ENCODE measurements at places on chromosomes 5 and 9.

DNA sequence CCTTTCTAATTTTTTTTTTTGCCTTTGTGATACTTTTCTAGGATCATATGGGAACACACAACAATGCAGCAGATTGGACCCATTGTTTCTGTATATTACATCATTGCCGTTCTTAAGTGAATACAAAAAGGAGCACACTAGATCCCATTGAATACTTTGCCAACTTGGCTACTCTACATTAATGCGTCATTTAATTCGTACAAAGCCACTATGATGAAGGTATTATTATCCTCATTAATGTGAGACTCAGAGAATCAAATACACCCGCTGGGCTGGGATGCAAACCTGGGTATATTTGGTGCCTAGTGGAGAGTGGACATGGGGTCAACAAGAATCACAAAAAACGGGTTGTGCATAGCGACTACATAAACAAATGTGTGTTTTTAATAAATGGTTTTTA, 31.9 kb downstream of the OR2K2 start:
- no peak for DNase-seq

DNA sequence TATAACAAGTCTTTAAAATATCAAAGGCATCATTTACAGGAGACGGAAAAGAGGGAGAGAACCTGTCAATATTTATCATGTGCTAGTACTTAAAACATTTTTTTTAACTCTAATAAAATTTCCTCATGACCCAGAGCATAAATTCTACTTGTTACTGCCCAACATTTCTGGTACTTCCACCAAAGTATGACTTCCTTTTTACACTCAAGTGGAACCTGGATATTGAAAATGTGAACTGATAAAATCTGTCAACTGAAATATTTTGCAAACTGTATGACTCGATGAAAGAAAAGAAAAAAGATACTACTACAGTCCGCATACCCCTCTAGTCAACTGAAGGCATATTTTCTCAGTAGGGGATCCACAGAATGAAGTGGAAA, 37.1 kb downstream of the FAM13B start:
- DNase-seq = no peak

DNA sequence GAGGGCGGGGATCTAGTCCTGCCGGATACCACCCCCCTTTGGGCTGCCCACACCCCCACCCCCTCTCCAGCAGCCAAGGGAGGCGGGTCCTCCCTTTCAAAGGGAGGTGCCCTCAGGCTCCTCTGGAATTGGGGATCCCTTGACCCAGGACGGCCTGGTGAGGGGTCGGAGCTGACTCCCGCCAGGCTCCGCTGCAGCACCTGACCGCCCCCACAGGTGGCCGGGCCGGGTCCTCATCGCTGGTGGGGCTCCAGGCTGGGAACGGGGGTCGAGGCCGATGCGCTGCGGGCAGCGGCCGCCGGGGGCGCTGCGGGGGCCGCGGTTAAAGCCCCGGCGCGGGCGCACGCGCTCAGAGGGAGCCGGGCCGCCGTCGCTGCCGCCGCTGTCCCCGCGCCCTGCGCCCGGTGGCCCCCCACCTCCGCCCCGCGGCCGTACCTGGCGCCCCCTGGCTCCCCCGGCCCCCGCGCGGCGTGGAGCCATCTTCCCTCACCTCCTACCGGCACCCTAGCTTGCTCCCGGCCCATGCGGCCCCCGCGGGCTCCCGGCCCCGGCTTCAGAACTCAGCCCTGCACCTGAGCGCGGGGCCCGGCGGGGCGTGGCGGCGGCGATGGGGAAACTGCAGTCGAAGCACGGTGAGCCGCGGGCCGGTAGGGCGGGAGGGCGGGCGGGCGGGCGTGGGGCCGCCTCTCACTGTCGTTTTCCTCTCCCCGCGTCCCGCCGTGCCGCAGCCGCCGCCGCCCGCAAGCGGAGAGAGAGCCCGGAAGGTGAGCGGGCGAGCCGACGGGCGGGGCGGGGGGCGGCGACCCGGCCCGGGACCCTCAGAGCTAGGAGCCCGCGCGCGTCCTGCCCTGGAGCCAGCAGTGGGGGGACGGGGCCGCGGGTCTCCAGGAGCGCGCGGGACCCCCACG, at the start of gene NKD2:
NKD2 (plus strand) TSS at position 352 of the 908 bp plus-strand sequence; CDS start at position 608, 256 bp downstream.
- DNase-seq = no peak

GRCh38 chr5:178467568-178468195, 122.5 kb downstream of the COL23A1 start:
- no peak for DNase-seq

DNA sequence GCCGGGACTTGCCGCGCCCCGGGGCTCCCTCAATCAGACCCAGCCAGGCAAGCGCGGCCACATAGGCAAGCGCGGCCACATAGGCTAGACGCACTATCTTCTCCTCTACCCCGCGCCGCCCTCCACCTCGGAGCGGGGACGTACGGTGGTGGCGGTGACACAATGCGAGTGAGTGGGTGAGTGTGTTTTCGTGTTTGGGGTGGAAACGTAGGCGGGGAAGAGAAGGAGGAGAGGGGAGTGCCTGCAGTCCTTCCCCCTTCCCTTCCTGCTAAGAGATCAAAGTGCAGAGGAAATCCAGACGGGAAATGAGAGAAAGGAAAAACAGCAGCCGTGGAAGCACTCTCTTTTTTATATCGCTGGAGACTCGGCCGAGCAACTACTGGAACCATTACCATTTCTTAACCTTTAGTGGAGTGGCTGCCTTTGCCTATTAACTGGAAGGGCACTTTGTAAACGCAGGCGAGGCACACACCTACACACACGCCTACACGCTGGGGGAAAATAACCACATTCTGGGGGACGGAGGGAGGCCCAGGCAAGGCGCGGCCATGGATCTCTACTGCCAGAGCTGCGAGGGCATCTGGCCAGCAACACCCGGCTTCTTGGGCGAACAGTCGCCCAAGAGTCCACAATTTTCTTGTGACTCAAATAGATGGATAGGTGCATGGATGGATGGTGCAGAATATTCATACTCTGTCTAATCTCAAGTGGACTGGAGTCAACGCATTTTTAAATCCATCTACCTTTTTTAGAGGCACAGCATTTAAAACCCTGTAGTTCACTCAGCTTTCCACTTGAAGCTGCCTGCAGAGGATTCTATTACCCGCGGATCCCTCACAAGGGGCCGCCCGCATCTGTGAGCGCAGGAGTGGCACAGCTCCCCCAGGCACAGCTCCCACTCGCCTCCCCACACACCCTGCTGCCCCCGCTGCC, 2.1 kb downstream of the EDIL3 start:
- peak; percentile 61 for DNase-seq
